ENCODE measurements at places on chromosomes 5 and 9.

- DNase-seq = no peak
Observed at GRCh38 chr5:173673295-173674101, 57.0 kb upstream of the BOD1 start.

DNA sequence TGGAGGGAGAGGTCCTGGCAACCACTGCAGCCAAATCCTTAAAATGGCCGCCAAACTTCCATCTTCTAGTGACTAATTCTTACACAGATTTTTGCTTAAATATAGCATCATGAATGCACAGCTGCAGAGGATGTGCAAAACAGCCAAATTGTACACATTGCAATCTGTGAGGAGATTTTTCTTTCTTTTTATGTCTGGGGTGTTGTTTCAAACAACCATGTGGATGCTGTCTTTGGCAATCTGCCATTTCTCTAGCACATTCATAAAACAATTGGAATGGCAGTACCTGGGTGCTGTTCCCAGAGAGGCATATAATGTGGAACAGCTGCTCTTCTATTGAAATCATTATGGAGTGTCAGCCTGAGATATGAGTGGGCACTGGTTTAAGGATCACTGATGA lies 1082.9 kb upstream of the SEMA6A start:
- DNase-seq = no peak

DNA sequence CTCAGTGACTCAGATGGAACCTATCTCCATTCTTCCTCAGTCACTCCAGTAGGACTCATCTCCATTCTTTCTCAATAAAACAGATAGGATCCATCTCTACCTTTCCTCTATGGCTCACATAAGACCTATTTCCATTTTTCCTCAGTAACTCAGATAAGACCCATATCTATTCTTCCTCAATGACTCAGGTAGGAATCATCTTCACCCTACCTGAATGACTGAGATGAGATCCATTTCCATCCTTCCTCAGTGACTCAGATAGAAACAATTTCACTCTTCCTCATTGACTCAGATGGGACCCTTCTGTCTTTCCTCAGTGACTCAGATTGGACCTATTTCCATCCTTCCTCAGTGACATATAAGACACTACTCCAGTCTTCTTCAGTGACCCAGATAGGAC lies 165.1 kb downstream of the FBXO4 start:
- DNase-seq = no peak

DNA sequence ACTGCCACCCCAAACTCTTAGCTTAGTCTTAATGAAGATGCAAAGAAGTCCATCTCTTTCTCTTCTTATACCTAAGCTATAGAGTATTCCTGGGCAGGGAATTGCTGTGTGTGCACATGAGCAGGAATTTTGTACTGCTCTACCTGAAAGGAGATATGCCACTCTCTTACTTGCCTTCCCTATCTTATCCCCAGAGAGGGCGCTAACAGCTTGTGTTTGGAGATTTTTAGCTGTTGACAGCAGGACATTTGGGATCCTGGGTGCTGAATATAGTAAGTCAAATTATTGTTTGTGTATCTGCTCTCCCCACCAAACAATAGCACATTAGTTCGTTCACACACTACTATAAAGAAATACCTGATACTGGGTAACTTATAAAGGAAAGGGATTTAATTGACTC lies 159.5 kb downstream of the GABRG2 start:
- no peak for DNase-seq

DNA sequence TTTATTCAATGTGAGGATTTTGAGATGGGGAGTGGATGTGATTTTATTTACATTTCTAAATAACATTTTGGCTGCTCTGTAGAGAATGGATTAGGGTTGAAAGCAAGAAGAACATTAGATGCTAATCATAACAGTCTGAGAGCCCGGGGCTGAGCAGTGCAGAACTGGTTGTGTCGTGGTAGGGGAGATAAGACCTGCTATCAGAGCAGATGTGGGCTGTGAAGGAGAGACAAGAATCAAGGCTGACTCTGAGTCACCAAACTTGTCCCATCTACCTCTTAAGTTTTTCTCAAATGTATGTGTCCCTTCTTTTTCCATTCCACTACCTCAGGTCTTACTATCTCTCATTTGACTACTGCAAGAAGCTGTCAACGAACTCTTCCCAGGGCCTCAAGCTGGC lies 35.4 kb upstream of the SLC28A3 start:
- no peak for DNase-seq

DNA sequence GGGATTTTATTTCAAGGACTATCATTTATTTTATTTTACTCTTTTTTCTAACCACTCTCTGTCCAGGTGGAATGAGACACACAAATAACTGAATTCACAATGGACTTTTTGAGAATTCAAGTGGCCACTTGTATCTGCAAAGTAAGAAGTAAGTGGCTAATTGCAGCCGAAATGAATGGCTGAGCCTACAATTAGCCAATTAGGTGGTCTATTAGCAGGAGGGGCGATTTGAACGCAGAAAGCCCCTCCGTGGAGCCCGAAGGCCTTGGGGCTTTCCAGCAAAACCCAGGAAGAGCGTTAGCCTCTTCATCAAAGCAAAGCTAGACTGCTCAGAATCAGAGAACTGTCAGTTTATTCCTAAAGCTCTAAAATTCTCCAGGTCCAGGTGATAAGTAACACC lies 176.9 kb downstream of the EBF1 start:
- no peak for DNase-seq

GRCh38 chr9:125302241-125302640 lies 40.6 kb downstream of the GAPVD1 start:
- DNase-seq = no peak

DNA sequence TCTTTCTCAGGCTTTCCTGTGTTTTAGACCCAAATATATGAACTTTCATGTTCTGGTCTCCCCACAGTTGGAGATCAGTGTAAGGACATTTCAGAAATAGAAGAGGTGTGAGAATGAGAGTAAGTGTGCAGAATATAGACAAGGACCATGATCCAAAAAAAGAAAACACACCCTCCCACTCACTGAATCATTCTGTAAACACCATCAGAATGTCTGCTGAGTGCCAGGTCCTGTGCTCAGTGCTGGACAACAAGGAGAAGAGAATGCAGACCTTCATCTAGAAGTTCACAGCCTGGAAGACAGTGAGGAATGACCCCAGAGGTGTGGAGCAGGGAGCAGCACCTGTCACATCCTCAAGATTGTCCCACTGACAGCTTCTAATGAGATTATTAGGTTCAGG lies 19.1 kb upstream of the SH3RF2 start:
- DNase-seq = no peak

- DNase-seq = no peak
Observed at GRCh38 chr5:125484272-125484741, 737.9 kb upstream of the ZNF608 start.

DNA sequence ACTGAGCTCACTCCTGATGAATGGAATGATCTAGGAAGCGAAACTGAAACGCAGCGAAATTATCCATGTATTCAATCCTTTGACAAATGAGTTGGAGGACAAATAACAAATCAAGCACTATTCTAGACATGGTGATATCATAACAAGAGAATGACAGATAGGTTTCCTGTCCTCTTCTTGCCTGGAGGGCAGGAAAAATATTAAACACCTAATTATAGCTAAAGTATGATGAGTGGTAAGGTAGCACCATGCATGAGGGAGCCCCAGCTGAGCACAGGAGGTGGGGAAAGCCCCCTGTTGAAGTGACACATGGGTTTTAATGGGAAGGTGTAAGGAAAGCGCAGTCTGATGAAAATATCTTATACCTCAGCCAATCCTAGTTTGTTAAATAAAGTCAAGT lies 225.2 kb downstream of the NPR3 start:
- DNase-seq = no peak

Data from caudate nucleus (tissue), 63 donors.